ENCODE measurements at places on chromosomes 2 and 18.
A peak's percentile ranks its signal among the peaks of the same experiment; 100 is the strongest.

GRCh38 chr2:58479535-58480140, 238.5 kb upstream of the FANCL start:
- no peak for DNase-seq

DNA sequence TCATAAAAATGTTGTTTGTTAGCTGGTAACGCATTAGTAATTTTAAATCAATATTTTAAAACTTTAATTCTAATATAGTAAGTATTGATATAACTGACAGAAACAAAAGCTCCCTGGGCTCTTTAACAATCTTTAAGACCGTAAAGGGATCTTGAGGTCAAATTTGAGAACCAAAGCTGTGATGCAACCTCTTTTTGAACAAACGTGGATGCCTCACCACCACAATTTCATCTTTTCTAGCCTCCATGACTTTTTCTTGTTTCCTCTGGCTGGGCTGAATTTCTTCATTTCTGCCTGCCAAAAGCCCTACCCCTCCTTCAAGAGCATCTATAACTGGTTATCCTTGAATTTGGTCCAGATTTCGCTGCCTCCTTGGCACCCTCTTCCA, 563 bp upstream of the POLE4 start:
- DNase-seq: no peak

DNA sequence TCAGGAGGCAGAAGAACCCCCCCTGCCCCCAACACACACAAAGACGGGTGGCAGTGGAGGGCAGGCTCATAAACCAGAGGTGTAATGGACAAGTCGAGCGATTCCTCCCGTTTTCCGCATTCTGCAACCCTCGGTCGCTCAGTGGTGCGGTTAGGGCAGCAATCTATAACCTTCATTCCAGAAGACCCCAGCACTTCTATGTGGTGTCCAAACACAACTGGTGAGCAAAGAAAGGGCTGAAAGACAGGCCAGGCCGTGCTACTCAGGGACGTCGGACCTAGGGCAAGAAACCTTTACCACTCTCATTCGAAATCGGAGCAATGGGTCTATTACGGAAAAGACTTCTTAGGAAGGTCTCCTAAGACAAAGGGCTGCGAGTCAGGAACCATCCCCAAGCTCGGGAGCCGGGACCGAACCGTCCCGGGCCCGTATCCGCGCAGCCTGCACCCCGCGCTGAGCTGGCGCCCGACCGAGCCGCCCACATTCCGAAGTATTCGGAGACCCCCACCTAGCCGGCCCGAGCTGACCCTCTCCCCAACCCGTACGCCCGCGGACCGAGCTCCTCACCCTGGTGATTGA, 568 bp downstream of the ARL5A start:
- peak; percentile 20 for DNase-seq

DNA sequence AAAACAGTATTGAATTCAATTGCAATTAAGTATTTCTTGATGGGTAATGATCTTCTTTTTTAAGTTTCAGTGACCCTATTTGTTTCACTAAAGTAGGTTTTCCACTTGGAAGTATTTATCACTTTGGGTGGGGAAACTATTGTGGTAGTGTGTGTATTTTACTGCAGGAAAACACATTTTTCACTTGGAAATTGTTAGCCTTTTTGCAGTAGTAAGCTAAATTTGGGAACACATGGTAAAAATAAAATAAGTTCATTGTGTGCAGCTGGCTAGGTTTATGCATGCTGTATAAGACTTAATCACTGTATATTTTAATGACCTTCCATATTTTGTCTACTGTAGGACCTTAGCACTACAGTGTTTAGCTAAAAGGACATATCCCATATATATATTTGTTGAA, 28.5 kb upstream of the RTTN start:
- no peak for DNase-seq

GRCh38 chr2:144971786-144972335, 451.9 kb upstream of the ZEB2 start:
- DNase-seq: no peak

GRCh38 chr18:74533666-74534065, 634 bp upstream of the CNDP1 start:
- DNase-seq: no peak

GRCh38 chr2:88170472-88170892, 336 bp downstream of the THNSL2 start:
- no peak for DNase-seq

DNA sequence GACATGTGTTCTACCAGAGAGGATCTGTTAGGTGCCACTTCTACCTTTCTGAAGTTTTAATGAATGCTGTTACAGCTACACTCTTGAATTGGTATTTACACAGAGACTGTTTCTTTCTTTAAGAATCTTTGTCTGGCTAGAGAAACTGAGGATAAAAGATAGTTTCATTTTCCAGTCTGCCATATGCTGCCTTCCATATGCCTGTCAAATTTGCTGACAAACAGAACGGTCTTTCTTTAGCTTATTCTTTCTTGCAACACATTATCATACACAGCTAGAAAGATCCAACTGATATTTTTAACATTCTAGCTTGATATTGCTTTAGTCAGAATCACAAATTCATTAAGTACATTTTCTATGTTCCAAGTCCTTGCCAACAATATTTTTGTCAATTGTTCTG, 409.8 kb upstream of the CELF4 start:
- DNase-seq: no peak

DNA sequence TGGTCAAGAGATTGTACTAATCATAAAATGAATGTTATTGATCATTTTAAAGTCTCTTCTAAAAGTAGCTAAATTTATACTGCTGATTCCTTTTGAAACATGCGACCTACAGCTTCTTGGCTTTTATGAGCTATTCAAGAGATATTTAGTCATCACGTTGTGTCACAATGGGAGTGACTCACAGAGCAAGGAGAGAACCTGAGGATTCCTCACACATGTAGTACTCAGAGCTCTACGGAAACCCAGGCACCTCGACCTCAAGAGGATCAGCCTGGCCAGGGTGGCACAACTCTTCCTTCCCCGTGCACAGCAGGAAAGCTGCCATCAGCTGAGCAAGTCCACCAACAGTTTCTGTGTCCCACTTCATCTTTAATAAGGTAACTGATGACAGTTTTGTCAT, at the start of gene DHRS9:
Gene DHRS9 (plus strand): TSS at position 223 of the 400 bp plus-strand sequence. CDS start 12,019 bp downstream, outside the sequence.
- DNase-seq: peak; percentile 69

DNA sequence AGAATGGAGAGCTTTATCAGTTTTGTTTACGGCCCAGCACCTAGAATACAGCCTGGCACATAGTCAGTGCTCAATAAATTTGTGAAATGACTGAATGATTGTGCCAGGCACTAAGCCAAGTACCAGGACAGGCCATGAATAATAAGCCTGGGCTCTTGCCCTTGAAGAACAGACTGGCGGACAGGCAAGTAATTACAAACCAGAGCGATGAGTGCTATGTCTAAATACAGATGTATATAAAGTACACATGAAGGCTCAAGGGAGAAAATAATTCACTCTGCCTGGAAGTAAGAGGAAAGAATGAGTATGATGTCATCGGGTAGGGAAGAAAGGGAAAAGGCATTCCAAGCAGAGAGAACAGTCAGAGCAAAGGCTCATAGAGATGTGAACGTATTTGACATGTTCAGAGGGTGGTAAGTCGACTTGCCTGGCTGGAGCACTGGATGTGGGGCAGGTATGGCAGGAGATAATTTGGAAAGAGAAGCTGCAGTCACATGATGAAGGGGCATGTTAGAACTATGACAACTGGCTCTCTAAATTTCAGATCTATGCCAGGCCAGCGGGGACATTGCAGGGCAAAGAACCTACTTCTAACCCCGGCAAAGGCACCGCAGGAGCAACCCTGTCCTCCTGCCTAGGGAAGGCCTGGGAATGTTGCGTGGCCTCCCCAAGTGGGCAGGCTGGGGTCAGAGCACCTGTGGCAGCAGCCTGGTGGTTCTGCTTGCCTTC, 119.1 kb upstream of the STPG4 start:
- DNase-seq: no peak

DNA sequence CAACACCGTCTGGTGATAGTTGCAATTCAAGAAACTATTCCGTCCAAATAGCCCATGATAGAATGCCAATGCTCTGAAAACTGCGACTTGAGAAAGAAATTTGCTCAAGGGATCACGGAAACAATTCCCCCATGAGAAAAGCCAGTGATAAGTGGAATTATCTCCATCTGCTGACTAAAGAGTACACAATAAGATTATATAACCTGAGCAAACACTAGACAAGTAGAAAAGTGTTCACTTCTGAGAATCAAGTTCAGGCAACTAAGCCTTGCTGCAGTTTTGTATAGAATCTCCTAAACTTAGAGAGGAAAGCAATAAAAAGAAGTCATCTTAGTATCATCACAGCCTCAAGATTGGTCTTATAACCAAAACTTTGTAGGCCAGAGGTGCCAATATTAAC, 336.3 kb upstream of the NRXN1 start:
- no peak for DNase-seq

- DNase-seq: no peak
Measured at GRCh38 chr2:235384624-235385023, 109.2 kb upstream of the AGAP1 start.

GRCh38 chr2:224155371-224155770, 116.3 kb upstream of the SERPINE2 start:
- DNase-seq: no peak

- no peak for DNase-seq
Measured at GRCh38 chr2:219718066-219718465, 90.6 kb downstream of the SLC4A3 start.

GRCh38 chr2:186629250-186629996, 39.6 kb downstream of the ITGAV start:
- no peak for DNase-seq

GRCh38 chr2:166282154-166282553, 93.6 kb downstream of the SCN9A start:
- DNase-seq: peak; percentile 1

- no peak for DNase-seq
Measured at GRCh38 chr18:2917259-2918047, 70.6 kb downstream of the EMILIN2 start.

DNA sequence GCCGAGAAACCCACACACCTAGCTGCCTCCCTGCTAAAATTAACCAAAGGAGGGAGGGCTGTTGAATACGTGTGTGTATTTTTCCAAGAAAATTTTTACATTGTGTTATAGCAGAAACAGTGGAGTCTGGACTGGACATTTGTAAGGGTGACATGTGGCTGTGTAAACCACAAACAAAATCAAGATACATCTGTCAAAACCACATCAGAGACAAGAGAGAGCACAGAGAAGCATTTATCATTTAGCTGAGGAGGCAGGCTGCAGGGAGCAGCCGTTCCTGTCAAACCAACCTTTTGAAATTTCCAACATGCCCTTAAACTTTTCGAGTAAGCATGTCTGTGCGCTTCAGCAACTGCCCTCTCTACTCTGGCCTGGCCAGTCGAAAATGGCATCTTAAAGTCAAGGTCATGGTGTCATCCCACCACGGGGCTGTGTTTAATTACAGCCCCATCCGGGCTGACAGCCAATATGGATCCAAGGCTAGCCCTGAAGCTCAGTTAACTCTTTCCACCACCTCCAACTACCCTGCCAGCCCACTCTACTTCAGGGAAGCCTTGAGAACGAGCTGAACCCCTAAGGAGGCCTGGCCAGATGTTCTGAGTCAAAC, 8.4 kb downstream of the BCL11A start:
- no peak for DNase-seq

DNA sequence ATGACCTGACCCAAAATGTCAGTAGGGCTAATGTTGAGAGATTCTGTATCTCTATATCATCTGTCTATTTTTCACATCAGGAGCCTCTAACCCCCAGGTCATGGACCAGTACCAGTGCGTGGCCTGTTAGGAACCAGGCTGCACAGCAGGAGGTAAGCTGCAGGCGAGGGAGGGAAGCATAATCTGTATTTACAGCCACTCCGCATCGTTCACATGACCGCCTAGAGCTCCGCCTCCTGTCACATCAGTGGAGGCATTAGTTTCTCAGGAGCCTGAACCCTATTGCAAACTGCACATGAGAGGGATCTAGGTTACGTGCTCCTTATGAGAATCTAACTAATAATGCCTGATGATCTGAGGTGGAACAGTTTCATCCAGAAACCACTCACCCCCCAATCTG, 180.6 kb downstream of the RDH14 start:
- DNase-seq: no peak

DNA sequence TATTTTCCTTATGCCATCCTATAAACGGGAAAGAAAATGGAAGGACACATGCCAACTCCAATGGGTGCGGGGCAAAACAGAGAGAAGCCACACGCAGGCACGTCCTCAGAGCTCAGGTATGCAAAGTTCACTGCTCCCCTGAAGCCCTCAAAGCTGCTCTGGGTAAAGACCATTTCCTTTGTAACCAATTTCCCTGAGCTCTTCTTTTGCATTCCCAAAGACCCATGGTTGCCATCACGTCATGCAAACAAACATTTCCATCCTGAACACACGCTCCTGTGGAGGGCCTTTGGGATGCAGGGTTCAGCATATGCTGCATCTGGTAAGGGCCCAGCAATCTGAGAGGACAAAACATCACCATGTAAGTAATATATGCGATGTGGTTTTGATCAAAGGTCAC, 69.4 kb downstream of the EMILIN2 start:
- no peak for DNase-seq

DNA sequence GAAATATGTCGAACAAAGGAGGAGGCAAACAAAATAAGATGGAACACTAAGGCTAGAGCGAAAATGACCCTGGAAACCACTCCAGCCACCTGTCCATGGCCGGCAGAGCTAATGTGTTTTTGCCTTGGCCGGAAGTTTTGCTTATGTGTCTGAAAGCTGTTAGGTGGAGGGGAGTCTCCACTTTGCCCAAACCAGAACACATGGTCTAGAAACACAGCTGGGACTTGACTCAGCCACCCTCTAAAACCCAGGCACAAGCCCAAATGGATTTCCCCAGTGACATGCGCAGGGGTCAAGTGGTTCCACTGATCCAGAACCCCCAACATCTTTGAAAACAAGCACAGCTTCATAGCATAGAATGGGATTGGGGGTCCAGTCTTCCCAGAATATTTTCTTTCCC, 159.3 kb downstream of the ZBTB7C start:
- DNase-seq: no peak

DNA sequence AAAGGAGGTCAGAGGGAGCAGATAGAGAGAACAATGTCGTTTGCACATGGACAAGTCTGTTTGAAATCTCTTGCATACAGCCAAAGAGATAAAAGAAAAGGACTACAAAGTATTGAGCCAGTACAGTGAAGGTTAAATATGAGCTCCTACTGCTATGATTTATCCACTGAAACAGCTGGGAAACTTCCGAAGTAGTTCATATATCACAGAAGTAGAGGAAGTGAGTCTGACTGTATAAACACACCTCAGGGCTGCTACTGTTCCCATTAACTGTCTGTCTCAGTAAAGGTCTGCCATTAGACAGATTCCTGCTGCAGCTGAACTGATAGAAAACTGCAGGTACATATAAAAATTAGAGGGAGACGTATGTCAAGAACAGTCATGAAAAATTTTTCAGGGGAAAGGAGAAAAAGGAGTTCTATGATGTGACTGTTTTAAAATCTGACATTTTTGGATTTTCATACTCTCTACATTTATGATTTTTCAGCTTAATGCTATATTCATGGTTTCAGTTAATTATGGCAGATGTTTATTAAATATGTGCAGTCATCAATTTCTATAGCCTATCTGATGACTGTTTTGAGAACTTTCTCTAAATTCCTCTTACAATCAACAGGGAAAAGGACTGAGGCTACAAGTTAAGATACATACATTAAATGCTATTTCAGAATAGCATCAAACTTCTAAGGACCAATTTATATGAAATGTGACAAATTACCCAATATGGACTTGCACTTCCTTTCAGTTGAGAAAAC, 364.7 kb downstream of the ERBB4 start:
- DNase-seq: no peak

Measured in activated CD4-positive, alpha-beta T cell treated with anti-CD3 and anti-CD28 coated beads, Interleukin-10, Interleukin-2, amounts not matched to agents 100 ng/mL and 50 ng/mL, durations not matched to agents 16 hours and 8 hours (primary cell).